Stimulated activated CD8-positive, alpha-beta memory T cell treated with anti-CD3 and anti-CD28 coated beads, Interleukin-15, amount 100 ng/mL, for 48 hours (primary cell): ENCODE measurements at places on chromosomes 5 and 9.

- no peak for DNase-seq
Measured at GRCh38 chr9:89797255-89797654, 192.4 kb downstream of the GADD45G start.

DNA sequence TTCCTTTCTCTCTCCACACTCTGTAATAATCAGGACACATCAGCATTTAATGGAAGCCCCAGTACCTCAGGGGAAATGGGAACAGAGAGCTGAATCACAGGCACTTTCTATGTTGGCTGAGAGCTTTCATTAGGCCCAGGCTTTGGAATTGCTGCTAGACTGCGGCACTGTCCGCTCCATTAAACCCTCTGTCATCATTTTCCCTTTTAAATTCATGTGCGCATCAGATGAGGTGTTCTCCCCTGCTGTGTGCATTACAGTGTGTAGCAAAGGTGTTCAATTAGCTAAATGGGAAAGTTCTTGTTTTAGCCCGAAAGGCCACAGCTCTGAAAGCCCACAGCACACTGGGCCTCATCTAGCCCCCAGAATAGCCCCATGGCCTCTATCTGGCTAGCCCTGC, 133.6 kb downstream of the SV2C start:
- DNase-seq: no peak

DNA sequence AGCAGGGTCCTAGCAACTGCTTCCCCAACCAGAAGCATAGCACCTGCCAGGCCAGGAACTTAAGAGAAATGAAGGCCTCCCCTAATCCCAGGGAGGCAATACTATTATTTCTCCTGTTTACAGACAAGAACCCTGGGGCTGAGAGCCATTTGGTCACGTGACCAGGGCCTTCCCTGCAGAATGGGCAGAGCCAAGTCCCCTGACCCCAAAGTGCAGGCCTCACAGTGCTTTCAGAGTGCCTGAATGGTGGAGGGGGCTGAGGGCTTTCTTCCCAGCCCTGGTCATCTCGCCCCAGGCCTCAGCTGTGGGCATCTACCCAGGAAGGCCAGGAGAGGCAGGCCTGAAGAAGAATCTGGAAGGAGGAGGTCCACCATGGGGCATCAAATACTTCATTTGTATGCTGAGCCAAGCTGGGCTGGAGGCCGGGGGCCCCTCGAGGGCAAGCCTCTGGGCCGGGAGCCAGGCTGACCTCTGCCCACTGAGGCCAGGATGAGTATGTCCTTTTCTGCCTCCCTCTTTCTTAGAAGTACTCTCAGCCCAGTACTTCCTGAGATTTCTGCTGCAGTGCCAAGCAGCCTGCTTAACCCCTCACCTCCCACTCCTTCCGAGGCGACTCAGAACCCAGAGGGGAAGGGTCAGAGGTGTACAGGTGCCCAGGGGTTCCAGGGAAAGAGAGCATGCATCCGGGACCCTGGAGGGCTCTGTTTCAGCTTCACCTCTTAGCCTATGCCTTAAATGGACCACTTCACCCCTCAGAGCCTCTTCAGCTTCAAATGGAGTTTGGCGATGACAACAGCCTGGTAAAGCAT, 18.9 kb upstream of the DUSP1 start:
- no peak for DNase-seq

- DNase-seq: no peak
Measured at GRCh38 chr9:82167296-82167695, 178.7 kb downstream of the SPATA31D1 start.

DNA sequence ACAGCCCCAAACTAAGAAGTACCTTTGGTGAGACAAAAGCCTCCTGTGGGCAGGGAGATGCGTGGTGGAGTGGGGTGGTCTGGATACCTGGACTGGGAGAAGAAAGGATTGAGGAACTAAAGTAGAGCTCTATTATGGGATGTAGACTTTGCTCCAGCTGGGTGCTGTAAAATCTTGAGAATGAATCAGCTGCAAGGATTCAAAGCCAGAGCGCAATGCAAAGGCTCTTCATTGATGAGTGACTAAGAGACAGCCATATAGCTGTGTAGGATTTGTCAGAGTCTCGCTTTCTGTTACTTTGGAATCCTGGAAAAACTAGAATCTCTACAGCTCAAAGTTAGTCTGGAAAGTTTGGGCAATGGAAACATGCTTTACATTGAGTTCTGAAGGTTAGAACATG, 159.9 kb downstream of the TAF11L14 start:
- no peak for DNase-seq
